ENCODE measurements at places on chromosomes 5 and 9. TPM values are rescaled to one million over a fixed set of nuclear protein-coding genes. Genes with fewer than 3 reads are reported as not detected.

The MPDZ gene
- 50.3 TPM for total RNA-seq

The TSLP gene
- 0.49 TPM for total RNA-seq

The CD72 gene
- 0.73 TPM for total RNA-seq

The PCDHGA9 gene
- total RNA-seq = 7.1 TPM

The FOXD4L6 gene
- total RNA-seq = not detected

The FOXD4L3 gene
- not detected for total RNA-seq

The AQP7 gene
- not detected for total RNA-seq

The PRUNE2 gene
- 56.6 TPM for total RNA-seq

The SGCD gene
- total RNA-seq = 81.6 TPM

The CDC23 gene
- total RNA-seq = 28.2 TPM

The NR5A1 gene
- total RNA-seq = not detected

The GARIN3 gene
- total RNA-seq = not detected

The ARHGEF39 gene
- total RNA-seq = 0.12 TPM

The ANP32B gene
- total RNA-seq = 5.8 TPM

The CD180 gene
- total RNA-seq = not detected

The TNFSF15 gene
- total RNA-seq = 0.24 TPM

The VLDLR gene
- 8.4 TPM for total RNA-seq

The CDHR2 gene
- total RNA-seq = not detected

The GABRA1 gene
- total RNA-seq = not detected

The SPATA31C1 gene
- not detected for total RNA-seq

The C9orf153 gene
- total RNA-seq = 0.24 TPM

The ST8SIA4 gene
- 3.7 TPM for total RNA-seq

The MSX2 gene
- total RNA-seq = 20.3 TPM

The PWWP2A gene
- total RNA-seq = 20.4 TPM

The SSBP2 gene
- total RNA-seq = 37.3 TPM

The GMCL2 gene
- total RNA-seq = not detected

The DMRT3 gene
- not detected for total RNA-seq

The PRR16 gene
- total RNA-seq = 42.9 TPM

The ARAP3 gene
- total RNA-seq = 12.5 TPM

The PCDHB14 gene
- total RNA-seq = 0.61 TPM

The RANBP17 gene
- 3.0 TPM for total RNA-seq

The PHYHD1 gene
- total RNA-seq = 8.8 TPM

The IL7R gene
- 12.0 TPM for total RNA-seq

The NKD2 gene
- not detected for total RNA-seq

The INSL6 gene
- not detected for total RNA-seq

The SLC6A18 gene
- total RNA-seq = not detected

The PDE6A gene
- total RNA-seq = not detected

The OLFML2A gene
- 47.6 TPM for total RNA-seq

The LIX1 gene
- not detected for total RNA-seq

The PCDHGA1 gene
- total RNA-seq = 1.1 TPM

The TUT7 gene
- 45.9 TPM for total RNA-seq
